ENCODE measurements at places on chromosomes 6 and 20.

DNA sequence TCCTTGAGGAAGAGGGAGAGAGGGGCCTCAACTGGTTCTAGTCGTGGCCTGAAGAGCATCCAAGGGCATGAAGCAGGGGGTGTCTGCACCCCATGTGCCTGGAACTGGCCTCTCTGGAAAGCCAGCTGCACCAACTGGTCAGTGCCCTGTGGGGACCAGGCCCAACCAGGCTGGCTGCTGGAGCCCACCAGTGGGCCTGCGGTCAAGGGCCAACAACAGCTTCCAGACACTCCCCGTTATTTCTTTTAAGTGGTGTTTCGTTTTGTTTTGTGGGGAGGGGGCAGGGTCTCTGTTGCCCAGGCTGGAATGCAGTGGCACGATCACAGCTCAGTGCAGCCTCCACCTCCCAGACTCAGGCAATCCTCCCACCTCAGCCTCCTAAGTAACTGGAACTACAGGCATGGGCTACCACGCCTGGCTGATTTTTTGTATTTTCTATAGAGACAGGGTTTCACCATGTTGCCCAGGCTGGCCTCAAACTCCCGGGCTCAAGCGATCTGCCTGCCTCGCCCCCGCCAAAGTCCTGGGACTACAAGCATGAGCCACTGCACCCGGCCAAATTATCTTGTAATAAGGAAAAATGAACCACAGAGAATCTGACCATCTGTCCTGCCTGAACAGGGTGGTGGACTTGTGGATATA lies 11.9 kb upstream of the C20orf144 start:
- no peak for DNase-seq

DNA sequence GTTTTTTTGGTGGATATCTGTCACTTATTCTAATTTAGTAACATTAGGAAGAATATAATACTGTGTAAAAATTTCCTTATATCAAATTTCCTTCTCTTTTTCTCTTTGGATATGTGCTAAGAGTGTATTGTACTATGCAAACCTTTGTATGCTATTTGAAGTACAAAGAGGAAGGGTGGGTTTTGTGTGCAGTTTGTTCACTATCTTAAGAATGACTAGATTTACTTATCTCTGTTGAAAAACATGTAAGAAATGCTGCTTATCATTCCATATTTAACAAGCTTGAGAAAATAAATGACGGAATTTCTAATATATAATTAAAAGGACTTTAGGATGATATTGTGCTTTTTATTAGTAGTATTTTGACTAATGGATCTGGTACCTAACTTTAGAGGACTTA lies 13.1 kb downstream of the CD2AP start:
- no peak for DNase-seq

- DNase-seq, result no peak
Measured at GRCh38 chr6:2054516-2055067, 190.8 kb downstream of the GMDS start.

DNA sequence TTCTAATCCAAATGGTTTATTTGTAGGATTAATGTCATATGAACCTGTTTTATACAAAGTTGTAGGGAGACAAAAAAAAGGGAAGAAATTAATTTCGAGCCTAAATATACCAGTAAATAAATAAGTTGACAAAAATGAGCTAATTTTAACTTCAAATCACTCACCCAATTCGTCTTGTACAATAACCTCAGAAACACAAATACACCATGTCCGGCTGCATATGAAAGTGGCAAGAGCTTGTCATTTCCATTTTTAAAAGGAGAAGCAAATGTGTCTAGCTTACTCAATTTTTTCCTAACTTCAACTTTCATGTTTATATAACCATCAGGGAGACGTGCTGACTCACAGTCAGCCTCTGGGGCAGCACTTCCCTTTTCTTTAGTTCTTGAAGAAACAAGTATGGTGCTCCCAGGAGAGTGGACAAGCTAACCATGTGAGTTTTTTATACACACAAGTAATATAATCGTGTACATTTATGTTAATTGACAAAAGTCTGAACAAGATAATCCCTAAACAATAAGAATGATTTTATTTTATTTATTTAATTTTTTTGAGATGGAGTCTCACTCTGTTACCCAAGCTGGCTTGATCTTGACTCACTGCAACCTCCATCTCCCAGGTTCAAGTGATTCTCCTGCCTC lies 55.5 kb upstream of the SGK1 start:
- no peak for DNase-seq

- no peak for DNase-seq
Measured at GRCh38 chr20:61814244-61814643, 251.4 kb downstream of the TAF4 start.

DNA sequence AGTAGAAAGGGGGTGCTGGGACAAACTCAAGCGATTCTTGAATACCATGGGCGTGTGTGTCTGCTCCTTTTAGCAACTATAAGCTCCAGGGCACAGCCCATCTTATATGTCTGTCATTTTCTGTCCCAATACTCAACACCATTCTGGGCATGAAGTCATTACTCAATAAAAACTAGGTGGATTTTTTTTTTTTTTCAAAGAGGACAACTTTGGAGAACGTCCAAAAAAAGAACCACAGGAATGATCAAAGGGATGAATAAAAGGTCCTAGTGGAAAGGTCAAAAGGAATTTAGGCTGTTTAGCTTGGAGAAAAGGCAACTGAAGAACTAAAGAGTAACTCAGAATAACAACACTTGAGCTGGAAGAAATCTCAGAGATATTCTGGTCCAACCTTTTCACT lies 24.4 kb downstream of the UQCC1 start:
- no peak for DNase-seq

GRCh38 chr6:11925805-11926204 lies 86.3 kb upstream of the HIVEP1 start:
- DNase-seq, result no peak

DNA sequence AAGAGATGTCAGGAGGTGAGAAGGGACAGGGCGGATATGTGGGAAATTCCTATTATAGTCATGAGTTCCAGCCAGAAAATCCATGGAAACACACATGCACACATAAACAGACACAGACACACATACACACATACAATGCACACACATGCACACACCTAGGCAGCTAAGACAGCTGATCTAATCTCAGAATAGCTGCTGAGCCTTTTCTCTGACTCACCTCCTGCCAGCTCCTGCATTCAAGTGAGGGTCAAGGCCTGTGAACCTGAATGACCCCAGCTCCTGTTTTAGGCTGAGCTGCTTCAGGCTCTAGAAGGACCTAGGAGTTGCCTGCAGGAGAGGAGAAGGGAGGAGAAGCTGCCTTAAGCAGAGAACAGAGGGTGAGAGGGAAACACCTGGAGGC lies 21.6 kb upstream of the RAET1L start:
- no peak for DNase-seq

DNA sequence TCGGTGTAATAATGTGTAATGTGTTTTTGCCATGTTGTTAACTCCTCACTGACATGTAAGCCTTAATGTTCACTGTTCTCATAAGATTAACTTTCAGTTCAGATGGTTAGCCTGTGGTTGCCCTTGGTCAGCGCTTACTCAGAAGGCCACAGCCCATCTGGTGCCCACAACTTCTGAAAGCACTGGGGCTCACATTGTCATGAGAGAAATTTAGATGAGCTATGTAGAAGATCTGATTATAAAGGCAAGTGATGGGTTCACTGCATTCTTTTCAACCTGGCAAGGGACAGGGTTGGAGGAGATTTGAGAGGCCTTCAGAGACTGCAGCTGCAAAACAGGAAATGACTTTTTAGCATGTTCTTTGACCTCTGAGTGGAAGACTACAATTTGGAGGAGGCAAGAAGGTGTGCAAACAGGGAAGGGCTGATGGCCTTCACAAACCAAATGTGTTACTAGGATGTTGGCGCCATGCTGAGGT lies 242.3 kb upstream of the SUPT3H start:
- DNase-seq, result no peak

DNA sequence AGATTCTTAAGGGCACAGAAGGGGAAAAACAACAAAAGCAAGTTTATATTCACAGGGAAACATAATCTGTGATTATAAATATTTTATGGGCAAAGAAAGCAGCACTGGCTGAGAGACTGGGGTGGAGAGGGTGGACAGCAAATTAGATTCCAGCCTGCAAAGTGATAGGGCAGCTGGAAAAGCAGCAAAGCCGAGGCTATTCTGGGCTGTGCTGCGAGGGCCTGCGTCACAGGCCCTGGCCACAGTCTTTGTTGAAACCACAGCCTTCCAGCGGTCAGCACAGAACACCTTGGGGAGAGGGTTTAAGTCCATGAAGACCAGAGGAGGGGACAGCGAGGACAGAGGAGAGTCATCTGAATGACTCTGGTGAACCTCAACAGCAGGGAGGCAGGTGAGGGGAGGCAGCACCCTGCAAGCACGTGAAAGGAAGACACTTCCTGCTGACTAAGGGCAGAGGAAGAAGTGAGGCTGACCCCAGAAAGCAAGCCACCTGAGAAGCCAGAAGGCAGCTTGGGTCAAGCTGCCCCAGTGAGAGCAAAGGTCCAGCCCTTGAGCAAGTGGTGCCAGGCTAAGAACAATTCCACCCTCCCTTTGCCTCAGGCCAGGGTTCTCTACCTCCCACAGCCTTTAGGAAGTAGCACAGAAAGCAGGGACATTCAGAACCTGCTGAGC lies 17.1 kb downstream of the MRPL14 start:
- no peak for DNase-seq

DNA sequence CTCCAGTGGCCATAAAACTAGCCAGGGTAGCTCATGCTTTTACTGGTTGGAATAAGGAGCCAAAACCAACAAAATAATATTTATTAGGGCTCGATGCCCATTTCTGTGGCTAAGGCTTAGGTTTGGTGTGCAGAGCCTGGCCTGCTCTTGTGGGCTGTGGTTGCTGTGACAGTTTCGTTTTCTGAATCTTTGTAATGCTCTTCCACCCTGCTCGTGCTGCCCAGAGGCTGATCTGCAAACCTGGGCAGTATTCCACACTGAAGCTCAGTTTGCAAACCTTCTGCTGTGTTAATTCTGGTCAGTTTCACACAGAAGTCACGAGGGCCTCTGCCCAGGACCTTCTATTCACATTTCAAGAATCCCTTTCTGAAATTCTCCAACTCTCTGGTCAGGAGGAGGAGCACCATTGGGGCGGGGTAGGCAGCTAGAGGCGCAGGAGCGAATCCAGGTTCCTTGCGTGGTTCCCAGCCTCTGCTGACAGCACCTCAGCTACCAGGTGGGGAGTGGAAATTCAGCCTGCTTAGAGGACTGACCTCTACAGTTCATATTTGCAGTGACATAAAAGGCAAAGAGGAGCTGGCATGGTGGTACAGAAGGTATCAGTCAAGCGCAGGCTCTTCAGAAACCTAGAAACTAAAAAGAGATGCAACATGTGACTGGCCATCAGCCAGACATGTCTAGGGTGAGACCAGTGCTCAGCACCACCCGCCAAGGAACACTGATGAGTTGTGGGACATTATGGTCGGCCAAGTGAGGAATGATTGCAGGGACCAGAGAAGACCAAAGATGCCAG lies 14.3 kb upstream of the C20orf144 start:
- no peak for DNase-seq

DNA sequence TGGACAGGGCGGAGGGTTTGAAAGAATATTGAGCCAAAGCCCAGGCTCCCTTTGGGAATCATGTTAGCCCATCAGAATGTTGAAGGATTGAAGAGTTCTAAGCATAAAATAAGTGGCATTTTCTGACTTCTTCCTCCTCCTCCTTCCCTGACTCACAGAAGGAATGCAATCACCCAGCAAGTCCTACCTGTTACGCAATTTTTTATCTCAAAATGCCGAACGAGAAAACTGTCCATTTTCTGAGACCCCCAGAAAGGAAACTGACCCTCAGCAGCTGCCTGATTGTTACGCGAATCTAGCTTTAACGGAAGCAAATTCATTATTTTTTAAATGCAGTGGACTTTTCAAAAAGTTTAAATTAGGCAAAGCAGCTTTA lies 4.7 kb upstream of the DNAJC5 start:
- DNase-seq, result no peak
